ENCODE measurements at places on chromosomes 13 and 19.
A peak's percentile ranks its signal among the peaks of the same experiment; 100 is the strongest.

DNA sequence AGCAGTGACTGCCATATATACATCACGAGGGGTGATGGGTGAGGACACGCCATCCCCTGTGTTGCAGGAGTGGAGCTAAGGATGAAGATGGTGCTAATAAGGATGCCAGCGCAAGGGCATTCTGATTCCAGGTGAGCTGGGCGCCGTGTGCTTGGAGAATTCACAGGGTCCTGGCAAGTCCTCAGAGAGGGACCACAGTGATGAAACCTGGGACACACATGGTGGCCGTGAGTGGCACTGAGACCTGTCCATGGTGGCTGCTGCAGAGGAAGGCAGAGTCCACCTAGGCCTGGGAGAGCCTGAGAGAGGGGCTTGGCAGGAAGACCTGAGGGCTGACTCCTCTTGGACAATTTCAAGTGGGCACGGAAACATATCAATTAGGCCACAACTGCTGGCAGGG, 65.2 kb downstream of the RFX2 start:
- DNase-seq = no peak

GRCh38 chr13:34793301-34793700, 148.8 kb upstream of the NBEA start:
- no peak for DNase-seq

- no peak for DNase-seq
Measured at GRCh38 chr13:44667943-44668342, 91.8 kb upstream of the TSC22D1 start.

- no peak for DNase-seq
Measured at GRCh38 chr13:47175172-47175866, 278.5 kb upstream of the HTR2A start.

- no peak for DNase-seq
Measured at GRCh38 chr13:65347420-65348030, 1882.6 kb downstream of the PCDH9 start.

GRCh38 chr13:44955406-44955805, 33.9 kb downstream of the NUFIP1 start:
- no peak for DNase-seq

- DNase-seq = no peak
Measured at GRCh38 chr13:50352720-50353480, 337.7 kb downstream of the KCNRG start.

DNA sequence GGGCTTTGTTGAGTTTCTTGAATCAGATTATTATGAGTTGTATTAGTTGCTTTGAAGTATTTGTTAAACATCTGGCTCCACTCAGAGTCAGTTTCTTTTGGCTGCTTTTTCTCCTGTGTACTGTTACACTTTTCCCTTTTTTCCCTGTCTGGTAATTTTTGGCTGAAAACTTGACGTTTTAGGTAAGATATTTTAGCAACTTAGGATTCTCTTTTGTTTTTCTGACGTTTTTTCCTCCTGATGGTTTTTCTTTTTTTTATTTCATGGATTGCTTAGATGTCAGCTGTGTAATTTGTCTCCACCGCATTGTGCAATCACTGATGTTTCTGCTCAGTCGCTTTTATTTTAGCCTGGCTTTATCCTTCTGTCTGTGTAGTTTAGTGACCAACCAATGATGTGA, 20.7 kb downstream of the RFC3 start:
- DNase-seq = no peak

- DNase-seq = no peak
Measured at GRCh38 chr19:7552781-7553180, 17.3 kb downstream of the PNPLA6 start.

DNA sequence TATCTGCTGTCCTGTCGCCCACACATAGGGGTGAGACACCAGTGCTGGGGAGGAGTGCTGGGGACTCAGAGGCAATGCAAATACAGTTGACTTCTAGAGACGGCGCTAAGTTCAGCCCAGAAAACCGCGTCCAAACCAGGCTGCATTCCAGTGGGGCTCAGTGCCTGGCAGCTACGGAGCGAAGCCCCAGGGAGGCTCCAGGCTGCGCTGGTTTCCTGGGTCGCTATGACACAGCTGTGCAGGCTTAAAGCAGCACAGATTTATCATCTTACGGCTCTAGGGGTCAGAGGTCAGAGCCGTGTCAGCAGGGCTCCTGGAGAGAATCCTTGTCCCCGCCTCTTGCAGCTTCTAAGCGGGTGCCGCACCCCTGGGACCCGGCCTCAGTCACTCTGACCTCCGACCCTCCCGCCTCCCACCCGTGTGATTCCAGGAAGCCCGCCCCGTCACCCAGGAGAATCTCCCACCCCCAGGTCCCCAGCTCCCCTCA, 61.6 kb downstream of the ANKRD10 start:
- no peak for DNase-seq

- DNase-seq = no peak
Measured at GRCh38 chr13:26601669-26602068, 44.2 kb downstream of the WASF3 start.

GRCh38 chr13:41985788-41986508, 25.0 kb upstream of the VWA8 start:
- DNase-seq = no peak

GRCh38 chr13:110236831-110237261, 70.1 kb downstream of the COL4A1 start:
- no peak for DNase-seq

- peak; percentile 66 for DNase-seq
Measured at GRCh38 chr13:97934590-97934989, 18.9 kb upstream of the IPO5 start.

DNA sequence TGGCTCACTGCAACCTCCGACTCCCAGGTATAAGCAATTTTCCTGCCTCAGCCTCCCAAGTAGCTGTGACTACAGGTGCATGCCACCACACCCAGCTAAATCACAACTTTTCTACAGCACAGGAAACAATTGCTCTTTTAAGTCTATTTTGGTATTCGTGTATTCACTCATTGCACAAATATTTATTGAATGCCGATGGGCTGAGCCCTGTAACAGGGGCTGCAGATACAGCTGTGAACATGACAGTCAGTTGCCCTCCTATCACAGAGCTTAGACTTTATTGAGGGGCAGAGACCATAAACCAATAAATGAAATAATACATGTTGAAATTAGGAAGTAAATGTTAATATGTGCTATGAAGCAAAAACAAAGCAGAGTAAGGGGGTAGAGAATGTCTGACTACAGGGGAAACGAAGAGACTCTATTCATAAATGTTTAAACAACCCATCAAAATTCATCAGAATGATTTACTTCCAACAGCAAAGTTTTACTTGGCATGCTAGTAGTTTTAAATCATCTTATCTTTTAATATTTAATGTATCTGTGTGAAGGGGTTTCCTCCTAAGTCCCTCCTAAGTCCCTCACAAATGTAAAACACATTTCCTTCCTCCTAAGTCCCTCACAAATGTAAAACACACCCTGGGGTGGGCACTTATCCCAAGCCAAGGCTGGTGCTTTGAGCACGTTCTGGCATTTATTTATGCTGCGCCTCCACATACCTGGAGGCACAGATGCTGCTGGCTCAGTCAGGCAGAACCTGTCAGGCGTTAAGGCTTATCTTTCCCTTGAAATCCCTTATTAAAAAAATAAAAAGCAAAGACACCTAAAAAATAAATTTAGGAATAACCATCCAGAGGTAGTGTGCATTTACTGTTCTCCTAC, 140.8 kb downstream of the MIPEP start:
- no peak for DNase-seq

DNA sequence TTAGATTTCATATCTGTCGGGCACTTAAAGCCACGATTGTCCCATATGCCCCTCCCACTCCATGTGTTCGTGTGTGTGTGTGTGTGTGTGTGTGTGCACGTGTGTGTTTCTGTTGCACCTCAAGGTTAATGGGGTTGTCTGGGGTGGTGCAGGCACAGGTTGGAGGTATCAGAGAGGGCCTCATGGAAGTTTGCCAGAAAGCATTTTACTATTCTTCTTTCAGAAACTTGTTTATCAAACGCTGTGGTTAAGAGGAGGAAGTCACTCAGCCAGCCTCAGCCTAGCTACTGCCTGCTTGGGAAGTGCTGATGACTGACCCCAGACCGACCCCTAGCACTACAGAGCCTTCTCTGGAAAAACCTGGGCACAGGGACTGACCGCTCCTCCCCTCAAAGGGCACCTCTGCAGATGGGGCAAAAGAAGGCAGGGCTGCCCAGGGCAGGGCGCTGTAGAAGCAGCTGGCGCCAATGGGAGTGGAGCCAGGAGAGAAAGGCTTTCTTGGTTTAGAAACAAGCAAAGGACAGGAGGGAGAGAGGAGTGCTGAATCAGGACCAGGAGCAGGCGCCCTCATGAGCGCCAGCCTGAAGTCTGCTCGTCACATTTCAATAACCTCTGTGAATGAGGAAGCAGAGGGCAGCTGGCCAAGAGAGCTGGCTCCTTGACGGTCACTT, 3.9 kb downstream of the SIAH3 start:
- no peak for DNase-seq

GRCh38 chr13:57716295-57716694, 84.8 kb downstream of the PCDH17 start:
- no peak for DNase-seq

- DNase-seq = no peak
Measured at GRCh38 chr13:95676105-95676761, 706 bp upstream of the DNAJC3 start.

- DNase-seq = no peak
Measured at GRCh38 chr19:44315883-44316282, 11.1 kb upstream of the ZNF235 start.

DNA sequence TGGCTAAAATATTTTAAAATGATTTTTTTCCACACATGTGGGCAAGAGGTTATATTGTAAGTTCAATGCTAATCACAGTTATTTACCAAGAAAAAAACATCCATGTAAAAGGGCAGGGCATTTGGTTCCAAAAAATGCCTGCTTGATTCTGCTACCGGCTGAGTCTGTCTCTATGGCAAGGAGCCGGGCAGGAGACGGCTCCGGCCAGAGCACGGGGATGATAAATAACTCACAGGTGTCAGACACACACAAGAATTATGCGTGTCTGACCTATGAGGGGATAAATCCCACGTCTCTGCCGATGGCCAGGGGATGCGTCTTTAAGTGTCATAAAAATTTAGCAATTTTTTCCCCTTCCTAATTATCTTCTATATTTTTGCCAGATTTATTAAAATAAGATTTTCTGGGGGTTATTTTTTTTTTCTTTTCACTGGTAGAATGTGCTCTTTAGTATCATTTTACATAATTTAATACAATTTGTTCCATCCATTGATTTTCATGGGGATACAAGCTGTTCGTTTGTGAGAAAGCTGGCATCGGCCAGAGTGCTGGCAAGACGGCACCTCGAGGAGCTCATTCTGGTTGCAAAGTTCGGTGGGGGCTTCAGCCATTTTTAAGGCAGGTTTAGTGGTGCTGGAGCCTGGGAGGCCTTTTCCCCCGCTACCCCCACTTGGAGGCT, 253.9 kb downstream of the ZNF536 start:
- DNase-seq = no peak

DNA sequence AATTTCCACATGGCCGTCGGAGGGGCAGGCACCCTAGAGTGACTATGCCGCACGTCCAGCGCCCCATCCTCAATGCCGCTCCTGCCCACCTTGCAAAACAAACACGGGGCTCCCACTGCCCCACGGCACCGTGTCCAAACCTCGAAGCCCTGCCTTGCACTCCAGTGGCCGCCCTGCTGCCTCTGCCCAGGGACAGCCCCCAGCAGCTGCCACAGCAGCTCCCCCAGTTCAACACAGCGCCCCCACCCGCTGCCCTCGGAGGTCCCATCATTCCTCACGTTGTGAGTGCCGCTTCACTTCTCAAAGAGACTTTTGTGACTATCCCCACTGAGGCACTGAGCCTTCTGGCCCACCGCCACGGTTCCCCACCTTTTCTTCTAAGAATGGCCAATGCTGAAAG, 22.3 kb upstream of the TMEM160 start:
- DNase-seq = no peak

GRCh38 chr13:45548281-45548680, 67.3 kb downstream of the ERICH6B start:
- no peak for DNase-seq

GRCh38 chr13:113338451-113338850, 25.5 kb downstream of the GRTP1 start:
- DNase-seq = no peak

- no peak for DNase-seq
Measured at GRCh38 chr19:46845959-46846459, 4.6 kb downstream of the AP2S1 start.

GRCh38 chr19:36686365-36687213, 823 bp upstream of the ZNF567 start:
- no peak for DNase-seq

Data from globus pallidus (tissue), 1 donor.